ENCODE measurements at places on chromosomes 5 and 9. TPM values are rescaled to one million over a fixed set of nuclear protein-coding genes. Genes with fewer than 3 reads are reported as not detected.

The RASA1 gene
- total RNA-seq = 46.8 TPM

The ISCA1 gene
- 55.4 TPM for total RNA-seq

The CCNI2 gene
- 1.5 TPM for total RNA-seq

The SPINK6 gene
- total RNA-seq = not detected

The MYMK gene
- not detected for total RNA-seq

The CARTPT gene
- total RNA-seq = not detected

The GRXCR2 gene
- total RNA-seq = not detected

The GPRIN1 gene
- total RNA-seq = 38.9 TPM

The SREK1IP1 gene
- 20.6 TPM for total RNA-seq

The ADAMTS13 gene
- total RNA-seq = 2.9 TPM

The SLC25A2 gene
- 0.36 TPM for total RNA-seq

The GTF2H2C gene
- total RNA-seq = 81.4 TPM

The ABO gene
- 0.27 TPM for total RNA-seq

The APBA1 gene
- 42.3 TPM for total RNA-seq

The TEK gene
- total RNA-seq = 10.2 TPM

The HSPA9 gene
- 138 TPM for total RNA-seq

The IFNA21 gene
- not detected for total RNA-seq

The MEF2C gene
- 114 TPM for total RNA-seq

The FBXL7 gene
- total RNA-seq = 7.8 TPM

The ANKRD34B gene
- total RNA-seq = 0.27 TPM

The PCDHGB3 gene
- total RNA-seq = 21.2 TPM

The MSX2 gene
- total RNA-seq = 6.6 TPM
